ENCODE measurements at places on chromosomes 16 and 17.

- no peak for DNase-seq
Measured at GRCh38 chr17:51251010-51251409, 8.8 kb downstream of the MBTD1 start.

- DNase-seq, result no peak
Measured at GRCh38 chr16:69100071-69100691, 5.3 kb upstream of the HAS3 start.

DNA sequence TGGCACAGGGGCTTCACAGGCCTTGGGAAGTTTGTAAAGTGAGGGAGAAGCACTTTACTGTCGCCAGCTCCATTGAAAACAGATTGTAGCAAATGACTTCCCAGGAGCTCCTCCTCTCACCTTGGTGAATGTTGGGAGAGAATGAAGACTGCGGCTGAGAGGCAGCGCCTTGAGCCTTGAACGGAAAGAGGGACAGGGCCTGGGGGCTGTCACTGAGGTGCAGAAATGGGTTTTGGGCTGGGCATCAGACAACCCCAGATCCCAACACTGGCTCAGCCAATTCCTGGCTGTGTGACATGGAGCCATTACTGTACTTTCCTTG, 603 bp upstream of the MRTFB start:
- DNase-seq, result no peak

GRCh38 chr17:77131904-77132303, 8.9 kb upstream of the SEC14L1 start:
- DNase-seq, result no peak

GRCh38 chr17:18191967-18192366, 8.3 kb downstream of the ALKBH5 start:
- no peak for DNase-seq

GRCh38 chr16:27304881-27305745, 8.7 kb upstream of the IL4R start:
- DNase-seq, result no peak

- no peak for DNase-seq
Measured at GRCh38 chr17:78901806-78902205, 1.2 kb downstream of the CEP295NL start.

DNA sequence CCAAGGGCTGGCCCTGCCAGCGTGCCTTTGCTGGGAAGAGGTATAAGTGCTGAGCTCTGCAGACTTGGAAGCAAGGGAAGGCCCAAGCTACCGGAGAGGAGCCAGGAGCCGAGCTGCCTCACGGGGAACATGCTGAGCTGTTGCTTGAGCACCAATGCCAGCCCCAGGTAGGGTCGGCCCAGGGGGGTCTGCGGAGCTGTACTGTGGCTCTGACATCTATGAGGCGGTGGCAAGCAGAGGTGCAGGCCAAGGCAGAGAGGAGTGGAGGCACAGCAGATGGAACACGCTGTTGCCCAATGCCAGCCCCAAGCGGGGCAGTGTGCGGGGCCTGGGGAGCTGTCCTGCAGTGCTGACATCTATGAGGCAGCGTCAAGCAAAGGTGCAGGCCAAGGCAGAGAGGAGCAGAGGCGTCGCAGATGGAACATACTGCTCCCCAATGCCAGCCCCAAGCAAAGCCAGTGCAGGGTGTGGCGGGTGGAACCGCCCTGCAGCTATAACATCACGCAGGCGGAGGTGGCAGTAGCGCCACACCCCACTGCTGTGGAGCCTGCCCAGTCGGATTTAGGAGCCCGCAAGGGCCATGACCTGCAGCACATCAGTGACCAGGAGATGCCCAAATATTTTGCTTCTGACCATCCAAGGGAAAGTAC, 10.0 kb downstream of the GGA2 start:
- no peak for DNase-seq

DNA sequence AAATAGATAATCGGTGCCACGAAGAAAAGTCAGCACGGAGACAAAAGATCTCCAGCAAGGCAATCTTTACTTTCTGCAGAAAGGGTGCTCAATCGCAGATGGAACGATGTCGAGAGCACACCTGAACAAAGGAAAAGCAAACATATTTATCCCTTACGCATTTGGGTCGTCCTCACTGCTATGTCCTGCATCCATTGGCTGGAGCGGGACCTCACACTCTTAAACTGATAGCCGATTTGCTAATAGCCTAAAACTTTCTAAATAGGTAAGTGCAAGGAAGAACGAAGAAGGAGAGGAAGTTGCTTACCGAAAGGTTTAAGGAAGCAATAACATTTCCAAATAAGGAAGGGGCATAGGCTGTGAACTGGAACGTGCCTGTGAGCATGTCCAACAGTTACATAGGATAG, 1.2 kb upstream of the AKAP10 start:
- no peak for DNase-seq

- no peak for DNase-seq
Measured at GRCh38 chr17:8475781-8476180, 40.1 kb downstream of the NDEL1 start.

DNA sequence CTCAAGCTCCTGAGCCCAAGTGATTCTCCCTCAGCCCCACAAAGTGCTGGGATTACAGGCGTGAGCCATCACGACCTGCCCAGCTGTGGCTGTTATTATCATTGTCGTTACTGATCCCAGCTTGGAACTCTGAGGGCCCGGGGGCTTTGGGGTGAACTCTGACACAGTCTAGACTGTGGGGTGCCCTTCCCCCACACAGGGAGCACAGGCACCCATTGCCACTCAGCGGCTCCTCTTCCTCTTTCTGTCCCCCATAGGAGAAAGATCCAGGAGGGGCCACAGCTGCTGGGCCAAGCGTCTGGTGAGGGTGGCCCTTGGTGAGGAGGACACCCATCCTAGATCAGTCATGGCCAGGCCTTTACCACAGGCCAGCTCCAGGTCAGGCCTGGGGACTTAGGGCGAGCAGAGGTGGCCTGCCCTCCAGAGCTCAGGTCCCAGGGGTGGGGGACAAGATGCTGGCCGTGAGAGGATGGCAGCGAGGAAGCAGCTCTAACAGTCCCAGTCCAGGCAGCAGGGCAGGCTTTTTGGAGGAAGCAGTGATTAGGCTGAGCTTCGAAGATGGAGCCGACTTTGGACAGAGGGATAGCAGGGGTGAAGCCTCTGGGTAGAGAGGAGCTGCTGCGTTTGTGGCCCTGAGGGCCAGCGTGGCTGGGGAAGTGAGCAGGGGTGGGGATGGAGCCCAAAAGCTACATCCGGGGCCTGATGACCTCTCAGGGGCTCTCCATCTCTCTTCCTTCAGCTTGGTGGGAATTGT, 24.7 kb downstream of the TMEM235 start:
- no peak for DNase-seq

- DNase-seq, result no peak
Measured at GRCh38 chr16:30342751-30343490, 12.2 kb downstream of the CD2BP2 start.

DNA sequence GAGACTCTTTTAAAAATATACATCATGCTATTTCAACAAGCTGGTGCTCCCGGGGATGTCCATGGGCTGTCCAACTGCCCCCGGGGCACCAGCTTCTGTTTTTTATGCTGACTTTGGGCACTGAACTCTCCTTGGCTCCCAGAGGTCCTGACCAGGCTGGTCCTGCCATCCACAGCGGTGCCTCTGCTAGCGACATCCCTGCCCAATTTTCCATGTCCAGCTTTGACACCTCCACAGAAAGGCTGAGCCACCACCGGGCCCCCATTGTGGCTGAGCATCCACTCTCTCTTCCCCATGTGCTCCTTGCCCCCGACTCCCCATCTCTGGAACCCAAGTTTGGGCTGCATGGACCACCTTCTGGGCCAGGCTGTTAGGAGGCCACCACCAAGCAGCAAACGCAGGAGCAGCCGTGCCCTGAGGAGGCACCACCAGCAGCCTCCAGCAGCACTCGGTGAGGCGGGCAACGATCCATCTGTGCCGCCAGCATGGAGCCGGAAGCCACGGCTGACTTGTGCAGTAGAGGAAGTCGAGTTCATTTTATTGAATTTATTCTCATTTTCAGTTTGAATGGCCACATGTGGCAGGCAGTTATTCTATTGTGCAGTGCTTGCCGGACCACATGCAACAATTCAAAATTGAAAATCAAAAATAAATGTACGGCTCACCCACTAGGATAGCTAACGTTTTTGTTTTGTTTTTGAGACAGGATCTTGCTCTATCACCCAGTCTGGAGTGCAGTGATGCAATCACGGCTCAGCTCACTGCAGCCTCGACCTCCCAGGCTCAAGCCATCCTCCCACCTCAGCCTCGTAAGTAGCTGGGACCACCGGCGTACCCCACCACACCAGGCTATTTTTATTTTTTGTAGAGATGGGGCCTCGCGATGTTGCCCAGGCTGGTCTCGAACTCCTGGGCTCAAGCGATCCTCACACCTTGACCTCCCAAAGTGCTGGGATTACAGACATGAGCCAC, 2.8 kb upstream of the MEAK7 start:
- DNase-seq, result no peak

DNA sequence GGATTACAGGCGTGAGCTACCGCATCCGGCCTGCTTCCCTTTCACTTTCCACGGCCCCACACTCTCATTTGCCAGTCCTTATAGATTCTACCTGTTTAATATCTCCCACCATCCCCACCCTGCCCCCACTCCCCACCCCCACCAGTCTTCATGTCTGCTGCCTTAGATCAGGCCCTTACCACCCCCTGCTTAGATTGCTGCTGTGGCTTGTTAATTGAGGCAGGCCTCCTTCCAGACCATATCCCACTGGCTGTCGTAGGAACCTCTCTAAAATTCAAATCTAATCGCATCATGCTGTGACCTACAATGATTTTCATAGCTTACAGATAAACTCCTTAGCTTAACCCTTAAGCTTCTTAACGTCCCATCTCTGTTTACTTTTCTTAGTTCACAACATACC, 4.9 kb downstream of the IQCK start:
- no peak for DNase-seq

GRCh38 chr17:19470530-19471261, 59.7 kb downstream of the RNF112 start:
- DNase-seq, result no peak

GRCh38 chr17:83075270-83075880, 4.0 kb upstream of the METRNL start:
- no peak for DNase-seq

DNA sequence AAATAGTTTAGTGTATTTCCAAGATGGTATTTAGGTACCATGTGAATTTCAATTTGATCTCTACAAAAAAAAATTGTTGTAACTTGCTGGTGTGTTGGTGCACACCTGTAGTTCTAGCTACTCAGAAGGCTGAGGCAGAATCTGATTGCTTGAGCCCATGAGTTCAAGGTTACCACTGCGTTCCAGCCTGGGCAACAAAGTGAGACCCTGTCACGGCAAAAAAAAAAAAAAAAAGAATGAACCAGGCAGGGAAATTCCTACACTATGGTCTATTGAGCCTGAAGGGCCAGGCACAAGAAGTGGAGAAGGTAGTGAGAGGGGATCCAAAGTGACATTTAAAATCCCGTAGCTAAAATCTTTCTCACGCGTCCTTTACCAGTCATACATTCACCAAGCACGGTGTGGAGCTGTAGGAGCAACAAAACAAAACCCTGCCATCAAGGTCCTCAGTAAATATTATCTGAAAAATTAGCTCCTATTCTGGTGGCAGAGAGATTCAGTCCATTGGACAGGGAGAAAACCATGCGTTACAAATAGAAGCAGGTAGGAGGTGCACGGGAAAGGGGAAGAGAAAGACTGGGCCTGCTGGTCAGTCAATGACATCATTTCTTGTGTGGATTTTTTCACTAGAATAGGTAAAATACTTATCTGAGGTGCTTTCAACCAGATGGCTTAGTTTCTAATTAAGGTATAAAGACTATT, 27.3 kb downstream of the TXNDC11 start:
- no peak for DNase-seq

GRCh38 chr17:79997011-79997660, 38.5 kb downstream of the TBC1D16 start:
- DNase-seq, result peak; percentile 23

- no peak for DNase-seq
Measured at GRCh38 chr16:67390816-67391423, 2.4 kb downstream of the TPPP3 start.

DNA sequence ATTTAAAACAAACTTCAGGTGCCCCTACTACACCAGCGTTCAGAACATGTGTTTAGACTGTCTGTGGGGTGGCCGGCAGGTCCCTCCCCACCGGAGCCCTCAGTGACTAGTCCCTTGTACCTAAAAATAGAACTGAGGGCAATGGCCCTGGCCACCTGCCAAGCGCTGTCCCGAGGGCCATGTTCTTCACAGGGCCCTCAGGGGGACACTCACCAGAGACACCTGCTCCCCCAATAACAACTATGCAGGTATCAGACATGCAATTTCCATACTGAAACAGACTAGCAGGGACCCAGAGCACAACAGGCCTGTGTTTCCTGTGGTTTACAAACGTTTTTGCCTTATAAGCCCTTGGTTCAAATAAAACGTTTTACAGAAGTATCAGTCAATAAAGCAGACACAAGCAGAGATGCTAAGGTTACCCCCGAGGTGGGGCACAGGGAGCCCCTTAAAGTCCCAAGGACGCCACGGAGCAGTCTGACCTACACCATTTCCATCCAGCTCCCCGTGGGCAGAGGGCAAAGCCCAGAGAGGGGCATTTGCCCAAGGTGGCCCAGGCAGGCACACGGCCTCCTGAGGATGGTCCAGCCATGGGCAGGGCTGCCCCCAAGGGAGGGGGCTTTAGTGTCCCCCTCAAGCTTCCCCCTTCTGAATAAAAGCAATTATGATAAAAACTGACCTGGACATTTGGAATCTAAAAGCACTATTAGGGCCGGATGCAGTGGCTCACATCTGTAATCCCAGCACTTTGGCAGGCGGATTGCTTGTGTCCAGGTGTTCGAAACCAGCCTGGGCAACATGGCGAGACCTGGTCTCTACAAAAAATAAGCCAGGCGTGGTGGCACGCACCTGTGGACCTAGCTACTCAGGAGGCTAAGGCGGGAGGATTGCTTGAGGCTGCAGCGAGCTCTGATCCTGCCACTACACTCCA, 896 bp upstream of the MYLK3 start:
- no peak for DNase-seq

- no peak for DNase-seq
Measured at GRCh38 chr16:31532896-31533295, 5.2 kb downstream of the AHSP start.

DNA sequence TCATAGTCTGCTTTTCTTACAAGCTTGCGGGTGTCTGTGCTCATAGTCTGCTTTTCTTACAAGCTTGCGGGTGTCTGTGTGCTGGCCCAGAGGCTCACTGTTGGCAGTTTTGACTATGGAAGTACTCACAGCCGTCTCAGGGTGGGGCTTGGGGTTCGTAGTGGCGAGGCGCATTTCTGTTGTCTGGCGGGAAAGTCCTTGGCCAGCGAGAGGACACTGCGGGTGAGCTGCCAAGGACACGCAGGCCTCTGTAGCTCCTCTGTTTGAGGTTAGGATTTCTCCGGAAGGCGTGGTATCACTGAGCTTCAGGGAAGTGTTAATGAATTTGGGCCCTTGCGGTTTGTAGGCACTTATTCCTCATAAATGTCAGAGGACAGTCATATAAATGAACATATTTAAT, 13.5 kb downstream of the TBCD start:
- no peak for DNase-seq

DNA sequence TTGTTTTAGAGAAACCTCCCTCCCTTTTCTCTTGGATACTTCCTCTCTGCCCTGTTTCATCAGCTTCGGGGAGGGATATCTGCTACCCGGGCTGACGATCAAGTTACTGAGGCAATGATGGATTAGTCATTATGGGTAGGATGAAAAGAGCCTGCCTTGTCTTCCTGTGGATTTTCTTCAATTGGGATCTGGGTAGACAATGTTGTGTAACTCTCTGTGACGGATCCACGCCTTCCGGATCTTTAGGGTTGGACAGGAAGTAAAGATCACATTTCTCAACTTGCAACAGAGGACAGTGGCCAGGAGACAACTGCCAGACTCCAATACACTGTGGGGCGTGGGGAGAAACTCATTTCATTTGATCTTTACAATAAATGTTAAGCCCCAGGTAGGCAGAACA, 11.3 kb upstream of the CHST6 start:
- no peak for DNase-seq

Data from stimulated activated CD8-positive, alpha-beta memory T cell treated with anti-CD3 and anti-CD28 coated beads, Interleukin-2, amount 100 ng/mL, for 48 hours (primary cell).